ENCODE measurements at places on chromosomes 7 and 10.

GRCh38 chr10:97425964-97426775, at the start of gene PGAM1:
Gene PGAM1, plus strand, starts transcription at chr10:97426191. Its CDS starts 117 bp downstream, at chr10:97426308.
- peak; percentile 75 for DNase-seq

DNA sequence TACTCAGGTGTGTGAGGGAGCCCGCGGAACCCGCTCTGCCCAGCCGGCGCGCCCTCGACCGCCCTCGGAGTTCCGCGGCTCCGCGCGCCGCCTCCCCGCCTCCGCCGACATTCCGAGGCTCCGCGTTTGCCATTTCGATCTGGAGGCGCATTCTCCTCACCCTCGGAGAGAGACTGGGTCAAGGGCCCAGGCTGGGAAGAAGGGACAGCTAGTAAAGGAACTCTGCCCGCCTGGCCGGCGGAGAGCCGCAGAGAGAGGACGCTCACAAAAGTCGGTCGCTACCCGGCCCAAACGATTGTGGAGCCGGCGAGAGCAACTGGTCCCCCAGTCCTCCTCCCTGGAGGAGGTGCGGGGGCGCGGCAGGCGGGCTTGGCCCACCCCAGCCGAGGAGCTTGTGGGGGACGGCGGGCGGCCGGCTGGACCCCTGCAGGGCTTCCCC, 74.5 kb upstream of the LEP start:
- DNase-seq: no peak

- no peak for DNase-seq
Observed at GRCh38 chr10:3932597-3933375, 147.8 kb upstream of the KLF6 start.

DNA sequence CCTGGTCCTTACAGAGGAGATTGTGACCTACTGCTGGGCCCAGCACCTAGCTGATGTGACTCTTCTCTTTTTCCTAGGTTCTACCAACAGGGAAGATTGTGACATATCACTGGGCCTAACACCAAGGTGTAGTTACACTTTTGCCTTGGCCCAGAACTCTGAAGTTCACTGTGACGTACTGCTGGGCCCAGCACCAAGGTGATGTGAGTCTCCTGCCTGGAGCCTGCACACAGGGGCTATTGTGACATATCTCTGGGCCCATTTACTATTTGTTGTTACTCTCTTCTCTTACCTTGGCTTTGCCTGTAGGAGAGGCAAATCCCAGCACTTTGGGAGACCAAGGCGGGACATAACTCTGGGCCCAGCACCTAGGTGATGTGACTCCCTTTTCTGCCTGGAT, 23.1 kb upstream of the ZNF107 start:
- DNase-seq: no peak

DNA sequence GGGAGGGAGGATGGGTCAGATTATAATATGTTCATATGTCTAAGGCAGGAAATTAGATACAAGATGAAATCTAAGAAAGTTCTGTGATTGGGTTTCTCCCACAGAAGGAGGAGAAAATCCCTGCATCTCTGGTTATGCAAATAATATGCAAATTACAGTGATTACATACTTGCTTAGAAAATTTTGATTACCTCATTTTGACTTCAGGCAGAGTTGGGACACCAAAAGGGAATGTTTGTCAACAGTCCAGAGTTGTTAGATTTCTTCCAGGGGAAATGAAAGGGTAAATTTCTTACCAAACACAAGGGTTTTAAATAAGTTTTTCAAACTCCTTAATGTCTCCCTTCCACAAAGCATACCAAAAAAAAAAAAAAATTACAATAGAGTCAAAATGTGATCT, 101.4 kb upstream of the STEAP1B start:
- no peak for DNase-seq

DNA sequence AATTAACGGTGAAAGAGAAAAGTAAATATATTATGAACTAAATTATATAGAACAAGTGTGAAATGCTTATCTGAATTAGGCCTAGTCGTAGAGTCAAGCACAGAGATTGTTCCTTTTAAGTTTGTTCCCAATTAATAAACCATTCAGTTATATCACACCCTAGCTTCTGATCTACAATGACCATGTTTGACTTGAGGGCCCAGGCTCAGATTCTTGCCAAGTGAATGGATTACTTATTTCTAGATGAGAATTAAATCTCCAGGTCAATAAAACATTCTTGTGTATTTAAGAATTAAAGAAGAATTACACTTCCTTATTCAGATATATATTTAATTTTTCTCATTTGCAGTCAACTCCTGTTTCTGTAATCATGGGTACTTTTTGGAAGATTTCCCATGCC, 37.4 kb upstream of the ARL4A start:
- no peak for DNase-seq

DNA sequence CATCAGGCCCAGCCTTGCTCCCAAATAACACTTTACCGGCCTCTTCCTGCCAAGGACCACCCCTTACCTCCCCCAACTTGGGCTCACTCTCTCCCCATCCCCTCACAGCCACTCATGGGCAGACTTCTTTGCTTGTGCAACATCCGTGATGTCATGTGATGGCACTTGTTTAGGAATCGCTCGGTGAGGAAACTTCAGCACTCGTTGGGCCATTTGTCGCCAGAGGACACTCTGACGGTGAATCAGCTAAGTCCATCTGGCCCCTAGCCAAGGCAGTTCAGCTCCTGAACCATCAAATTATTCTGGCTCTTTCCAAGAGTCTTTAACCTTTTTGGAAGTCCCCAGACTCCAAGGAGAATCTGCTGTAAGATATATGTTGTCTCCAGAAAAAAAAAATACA, 19.2 kb downstream of the BTBD16 start:
- DNase-seq: no peak

GRCh38 chr7:102866535-102867215, 46.1 kb upstream of the LRRC17 start:
- no peak for DNase-seq

GRCh38 chr7:137007001-137007694, 138.7 kb downstream of the CHRM2 start:
- no peak for DNase-seq

- no peak for DNase-seq
Observed at GRCh38 chr7:26332698-26333097, 41.0 kb downstream of the SNX10 start.

DNA sequence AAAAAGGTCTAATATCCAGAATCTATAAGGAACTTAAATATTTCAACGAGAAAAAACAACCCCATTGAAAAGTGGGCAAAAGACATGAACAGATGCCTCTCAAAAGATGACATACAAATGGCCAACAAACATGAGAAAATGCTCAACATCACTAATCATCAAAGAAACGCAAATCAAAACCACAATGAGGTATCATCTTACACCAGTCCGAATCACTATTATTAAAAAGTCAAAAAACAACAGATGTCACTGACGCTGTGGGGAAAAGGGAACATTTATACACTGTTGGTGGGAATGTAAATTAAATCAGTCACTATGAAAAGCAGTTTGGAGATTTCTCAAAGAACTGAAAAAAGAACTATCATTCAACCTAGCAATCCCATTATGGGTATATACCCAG, 6.0 kb downstream of the VWDE start:
- no peak for DNase-seq

GRCh38 chr10:101782811-101783735, at the start of gene NPM3:
Gene NPM3, minus strand, starts transcription at chr10:101783446. Its CDS starts 56 bp downstream, at chr10:101783390.
- peak; percentile 34 for DNase-seq
